IPS DF 6.9 (cell line): ENCODE measurements at places on chromosomes 4 and X.

- DNase-seq: no peak
Measured at GRCh38 chrX:12411831-12412230, 273.6 kb downstream of the FRMPD4 start.

GRCh38 chr4:187232196-187232595 is 508.5 kb upstream of the FAT1 start:
- DNase-seq: no peak

DNA sequence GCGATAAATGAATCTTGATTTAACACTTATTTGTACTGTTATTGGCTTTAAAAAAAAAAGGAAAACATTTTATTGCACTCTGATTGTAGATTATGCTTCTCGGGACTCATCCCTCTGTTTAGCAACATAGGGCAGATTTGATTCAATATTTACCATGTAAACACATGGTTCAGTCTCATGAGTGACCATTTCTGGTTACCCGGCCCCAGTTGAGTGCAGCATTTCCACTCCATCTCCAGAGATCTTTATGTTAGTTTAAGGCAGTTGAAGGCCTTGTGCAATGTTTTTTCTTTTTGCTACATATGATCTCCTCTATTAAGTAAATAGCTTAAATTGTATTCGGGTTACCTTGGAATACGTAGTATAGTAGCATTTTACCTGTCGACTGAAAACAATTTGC is 143.3 kb upstream of the RPS6KA3 start:
- DNase-seq: no peak

- no peak for DNase-seq
Measured at GRCh38 chr4:6265546-6265945, 4.1 kb upstream of the WFS1 start.

GRCh38 chr4:136281889-136282288 is 1250.4 kb downstream of the PCDH18 start:
- no peak for DNase-seq

DNA sequence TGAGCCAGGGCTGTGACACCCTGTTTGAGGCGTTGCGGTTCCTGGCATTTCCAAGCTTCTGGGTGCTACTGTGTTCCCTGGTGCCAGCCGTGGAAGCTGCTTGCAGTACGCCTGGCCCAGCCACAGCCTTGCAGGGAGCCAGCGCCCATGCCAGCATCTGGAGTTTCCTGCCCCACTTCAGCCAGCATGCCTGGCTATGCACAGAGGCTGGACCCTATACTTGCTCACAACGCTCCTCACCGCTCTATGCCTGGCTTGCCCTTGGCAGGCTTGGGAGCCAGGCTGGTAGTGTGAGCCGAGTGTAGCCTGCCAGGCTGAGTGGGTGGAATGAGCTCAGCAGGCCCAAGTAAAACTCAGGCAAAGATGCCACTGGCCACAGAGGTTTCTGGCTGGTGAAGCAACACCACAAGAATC is 22.4 kb downstream of the PRRG1 start:
- DNase-seq: no peak

DNA sequence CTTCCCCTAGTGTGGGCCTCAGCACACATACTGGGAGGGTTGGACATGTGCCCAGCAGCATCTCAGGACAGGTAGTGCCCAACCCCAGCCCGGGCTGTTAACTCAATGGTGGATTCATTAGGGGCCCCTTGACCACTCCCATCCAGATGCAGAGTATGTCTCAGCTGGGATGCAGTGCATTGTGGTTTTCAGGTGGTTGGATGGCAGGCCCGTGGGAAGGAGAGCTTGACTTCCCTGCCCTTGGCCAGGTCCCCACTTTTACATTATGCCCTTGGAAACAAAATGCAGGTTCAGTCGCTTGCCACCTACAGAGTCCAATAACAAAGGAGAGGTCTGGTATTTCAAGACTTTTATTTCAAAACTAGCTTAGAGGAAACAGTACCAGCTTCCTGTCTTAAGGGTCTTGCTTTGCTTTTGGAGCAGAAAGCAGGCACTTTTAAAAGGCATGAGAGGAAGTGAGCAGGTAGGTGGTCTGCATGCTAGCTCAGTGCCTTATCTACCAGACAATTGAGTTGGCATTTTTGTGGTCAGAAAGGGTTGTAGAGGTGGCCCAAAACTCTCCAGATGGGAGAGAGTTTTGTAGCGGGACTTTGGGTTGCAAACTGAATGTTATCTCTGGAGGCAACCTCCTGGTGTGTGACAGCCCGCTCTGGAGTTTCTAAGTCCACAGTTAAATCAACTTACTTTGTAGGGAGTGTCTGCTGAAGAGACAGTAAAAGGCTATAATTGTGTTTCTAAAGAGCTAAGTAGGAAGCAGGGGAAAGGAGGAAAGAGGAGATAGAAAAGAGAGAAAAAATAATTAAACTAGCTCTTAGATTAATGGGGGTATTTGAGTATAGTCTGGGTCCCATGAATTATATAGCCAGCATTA is 171.0 kb downstream of the GALNTL6 start:
- DNase-seq: no peak
